HuH-7 (cell line): ENCODE measurements at places on chromosomes 11 and 22.

DNA sequence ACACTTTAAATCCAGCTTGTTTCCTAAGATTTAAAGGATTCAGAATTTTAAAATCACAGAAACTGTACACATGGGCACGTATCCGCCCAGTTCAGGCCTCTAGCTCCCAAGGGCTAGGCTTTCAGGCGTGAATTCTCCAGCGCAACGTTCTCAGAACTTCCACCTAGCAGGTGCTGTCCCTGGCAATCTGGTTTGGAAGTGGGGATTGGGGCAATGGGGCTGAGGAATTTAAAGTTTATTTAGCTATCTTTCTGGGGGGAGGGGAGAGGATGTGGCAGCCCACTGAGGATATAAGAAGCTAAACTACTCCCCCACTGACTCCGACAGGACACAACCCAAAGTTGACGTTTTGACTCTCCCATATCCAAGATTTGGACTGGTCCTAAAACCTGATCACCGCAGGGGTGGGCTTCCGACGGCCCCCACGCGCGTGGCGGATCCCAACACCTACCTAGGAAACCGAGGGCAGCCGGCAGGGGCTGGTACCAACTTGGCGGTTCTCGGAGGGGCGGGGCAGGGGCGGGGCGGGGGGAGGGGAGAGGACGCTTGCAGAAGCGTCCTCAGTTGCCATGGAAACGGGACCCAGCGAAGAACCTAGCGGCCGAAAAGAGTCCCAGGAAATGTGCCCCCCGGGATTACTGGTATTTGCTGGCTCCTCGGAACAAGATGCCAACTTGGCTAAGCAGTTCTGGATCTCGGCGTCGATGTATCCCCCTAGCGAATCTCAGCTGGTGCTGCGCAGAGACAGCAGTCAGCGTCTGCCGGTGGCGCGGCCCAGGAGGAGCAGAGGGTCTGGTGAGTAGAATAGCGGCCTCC lies at the start of gene HOATZ:
TSS of gene HOATZ (plus strand) at position 563 of the 816 bp plus-strand sequence. CDS start at position 570, 7 bp downstream.
- no peak for DNase-seq

- no peak for DNase-seq
Observed at GRCh38 chr22:46185283-46185682, 35.0 kb downstream of the PPARA start.

GRCh38 chr11:69369210-69369825 lies 75.4 kb downstream of the MYEOV start:
- no peak for DNase-seq

GRCh38 chr11:134862105-134862502 lies 450.1 kb upstream of the B3GAT1 start:
- no peak for DNase-seq

GRCh38 chr22:23750367-23750713 lies 572 bp downstream of the ZNF70 start:
- no peak for DNase-seq

DNA sequence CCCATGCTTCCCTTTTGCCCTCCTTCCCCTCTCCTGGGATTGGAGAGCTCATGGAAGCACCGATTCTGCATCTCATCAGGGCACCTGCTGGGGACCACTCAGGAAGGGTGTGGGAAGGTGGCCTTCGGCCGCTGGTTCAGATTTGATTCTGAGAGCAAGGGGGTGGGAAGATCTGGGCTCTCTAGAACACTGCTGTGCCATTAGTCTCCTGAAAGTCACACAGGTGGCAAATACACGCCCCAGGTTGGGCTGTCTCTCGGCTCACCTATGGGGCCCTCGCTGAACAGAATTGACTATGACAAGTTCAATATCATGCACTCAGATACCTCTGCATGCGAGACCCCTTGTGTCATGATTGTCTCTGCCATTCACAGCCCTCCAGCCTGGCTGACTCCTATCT lies 12.8 kb upstream of the APOBEC3A start:
- DNase-seq = no peak

GRCh38 chr22:19543970-19544708 lies 19.9 kb upstream of the CLDN5 start:
- no peak for DNase-seq

GRCh38 chr11:9386901-9387300 lies 2.4 kb downstream of the IPO7 start:
- DNase-seq = no peak

DNA sequence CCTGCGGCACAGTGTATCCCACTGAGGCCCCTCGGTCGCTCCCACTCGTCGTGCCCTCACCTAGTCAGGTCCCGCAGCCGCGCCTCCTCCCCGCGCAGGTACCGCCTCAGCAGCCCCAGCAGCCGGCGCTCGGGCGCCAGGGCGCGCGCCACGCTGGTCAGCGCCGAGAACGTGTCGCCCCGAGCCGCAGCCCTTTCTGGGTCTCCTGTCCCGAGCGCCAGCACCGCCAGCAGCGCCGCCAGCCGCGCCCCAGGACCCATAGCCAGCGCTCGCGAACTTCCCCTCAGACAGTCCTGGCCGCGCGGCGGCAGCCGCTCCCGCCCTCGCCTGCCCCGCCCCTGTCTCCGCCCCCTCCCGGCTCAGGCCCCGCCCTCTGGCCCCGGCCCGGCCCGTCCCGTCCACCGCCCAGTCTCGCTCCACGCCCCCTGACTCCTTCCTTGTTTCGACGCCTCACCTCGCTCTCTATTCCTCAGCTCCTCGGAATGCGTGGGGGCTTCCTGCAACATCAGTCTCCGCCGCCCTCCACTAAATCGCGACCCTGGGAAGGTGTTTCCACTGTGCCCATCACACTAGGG lies at the start of gene P4HA3:
TSS of gene P4HA3 (minus strand) at position 289 of the 575 bp plus-strand sequence. CDS start at position 260, 29 bp downstream.
- peak; percentile 48 for DNase-seq
